ENCODE measurements at places on chromosomes 12 and 14.

GRCh38 chr12:12819752-12820311, 6.7 kb downstream of the DDX47 start:
- no peak for DNase-seq

GRCh38 chr14:68104518-68104917, 284.9 kb downstream of the RAD51B start:
- DNase-seq, result no peak

- no peak for DNase-seq
These were observed 480.8 kb downstream of the RMST start for GRCh38 chr12:97943359-97943758.

GRCh38 chr14:90607141-90607540, 209.1 kb downstream of the TTC7B start:
- no peak for DNase-seq

DNA sequence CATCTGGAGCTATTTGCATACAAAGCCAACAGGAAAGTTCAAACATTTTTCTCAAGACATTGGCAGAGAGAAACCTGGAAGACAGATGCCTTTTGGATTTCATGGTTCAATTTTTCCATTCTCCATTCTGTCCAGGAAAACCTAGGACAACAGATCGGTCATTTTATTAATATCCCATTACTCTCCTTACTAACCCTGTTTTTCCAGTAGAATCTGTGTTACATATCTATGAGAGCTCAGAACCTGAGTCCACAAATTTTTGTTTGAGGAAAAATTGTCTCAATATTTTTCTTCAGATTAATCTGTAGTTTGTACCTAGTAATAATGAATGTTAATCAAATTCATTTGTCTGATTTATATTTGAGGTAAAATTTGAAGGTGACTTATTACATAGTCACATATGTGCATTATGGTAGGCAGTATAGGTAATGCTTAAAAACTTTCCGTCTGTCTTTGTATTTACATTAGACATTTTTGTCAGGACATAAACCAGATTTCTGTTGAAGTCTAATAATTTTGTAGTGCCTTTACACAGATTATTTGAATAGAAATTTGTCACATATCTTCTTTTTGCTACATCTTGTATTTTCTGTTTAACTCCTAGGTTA, 75.3 kb downstream of the CCDC91 start:
- DNase-seq, result no peak

DNA sequence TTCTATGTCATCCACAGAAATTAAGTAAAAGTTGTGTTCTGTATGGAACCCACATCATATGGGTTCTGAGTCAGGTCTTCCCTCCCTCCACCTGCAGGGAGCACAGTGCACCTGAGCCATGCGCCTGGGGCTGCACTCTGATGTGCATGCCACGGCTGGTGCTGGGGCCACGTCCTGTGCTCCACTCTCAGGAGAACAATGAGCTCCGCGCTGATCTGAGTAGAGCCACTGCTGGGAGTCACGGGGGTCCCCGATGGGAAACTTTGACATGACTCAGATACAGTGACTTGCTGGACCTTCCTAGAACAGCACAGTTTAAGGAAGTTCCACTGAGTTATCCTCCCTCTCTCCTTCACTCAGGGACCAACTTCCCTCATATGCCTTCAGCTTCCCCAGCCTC, 683.4 kb downstream of the TMEM121 start:
- no peak for DNase-seq

DNA sequence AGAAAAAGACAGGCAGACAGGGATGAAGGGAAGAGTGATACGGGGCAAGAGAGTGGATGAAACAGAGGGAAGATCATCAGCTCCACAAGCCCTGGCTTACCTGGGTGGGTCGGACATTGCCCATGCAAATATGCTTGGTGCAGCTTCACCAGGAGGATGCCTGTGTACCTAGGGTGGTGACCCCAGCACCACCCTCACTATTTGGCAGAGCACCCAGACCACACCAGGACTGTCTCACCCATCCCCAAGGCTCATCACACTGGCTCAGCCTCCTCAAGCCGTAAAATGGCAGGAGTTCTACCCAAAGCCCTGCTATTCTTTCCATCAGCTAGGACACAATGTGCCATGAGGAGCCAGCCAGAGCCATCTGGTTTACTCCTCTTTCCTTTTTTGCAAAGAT, 3.0 kb downstream of the GALNT8 start:
- DNase-seq, result no peak

DNA sequence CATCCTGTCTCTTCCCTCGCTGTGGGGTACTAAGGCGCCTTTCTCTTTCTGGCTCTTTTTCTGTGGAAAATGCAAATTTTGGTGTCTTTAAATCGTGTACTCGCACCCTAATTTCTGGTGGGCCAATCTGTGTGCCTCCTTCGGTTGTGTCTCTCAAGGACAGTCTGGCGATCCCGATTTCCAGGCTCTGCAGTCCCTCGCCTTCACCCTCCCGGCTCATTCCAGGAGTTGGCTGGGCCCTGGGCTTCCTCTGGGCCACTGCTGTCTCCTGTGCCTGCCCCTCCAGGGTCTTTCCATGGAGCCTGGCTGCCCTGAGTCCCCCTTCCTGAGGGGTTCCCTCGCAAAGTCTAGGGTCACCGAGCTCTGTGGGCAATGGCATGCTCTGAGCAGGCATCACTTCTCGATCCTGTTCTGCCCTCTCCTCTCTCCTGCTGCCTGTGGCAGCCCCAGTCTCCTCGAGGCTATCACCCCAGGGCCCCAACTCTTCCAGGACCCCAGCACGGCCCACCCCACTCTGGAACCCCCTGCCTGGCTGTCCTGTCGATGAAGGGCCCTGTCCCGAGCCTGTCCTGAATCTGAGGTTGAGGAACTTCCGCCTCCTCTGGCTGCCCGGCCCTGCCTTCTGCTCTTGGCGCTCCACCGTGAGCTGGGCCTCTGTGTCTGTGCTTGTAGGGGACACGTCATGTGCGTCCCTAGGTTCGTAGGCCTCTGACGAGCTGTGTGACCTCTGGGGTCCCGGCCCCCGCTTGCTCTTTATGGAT, 24.1 kb downstream of the AHNAK2 start:
- no peak for DNase-seq
